ENCODE measurements at places on chromosomes 12 and 14. TPM values are rescaled to one million over a fixed set of nuclear protein-coding genes. Genes with fewer than 3 reads are reported as not detected.

Gene RASSF9
- 6.4 TPM for total RNA-seq

Gene P2RX7
- total RNA-seq: 3.5 TPM

DNA sequence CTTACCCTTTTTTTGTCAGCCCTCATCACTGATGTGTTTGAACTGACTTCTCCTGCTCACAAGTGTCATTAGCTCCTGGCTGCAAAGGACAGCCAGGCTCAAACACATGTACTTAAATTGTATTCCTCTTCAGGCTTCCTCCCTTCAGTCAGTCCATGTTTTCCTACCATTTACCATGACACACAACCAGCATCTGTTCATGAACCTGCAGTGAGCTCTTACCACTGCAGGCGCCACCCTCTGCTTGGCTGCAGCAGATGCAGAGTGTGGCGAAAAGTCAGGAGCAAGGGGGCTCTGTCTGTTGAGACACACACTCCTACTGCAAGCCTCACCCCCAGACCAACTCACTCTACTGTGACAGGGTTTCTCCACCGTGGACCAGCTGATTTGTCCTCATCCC lies 70.2 kb downstream of the TSPAN11 start:
- H3K27ac ChIP-seq: no peak overlapping the region
- H3K27me3 ChIP-seq: no peaks in the 10 kb centered on the region
- no peak overlapping the region for H3K4me3 ChIP-seq
- no peaks in the 10 kb centered on the region for H3K4me1 ChIP-seq
- H3K36me3 ChIP-seq: no peaks in the 10 kb centered on the region
- DNase-seq: no peak

- no peaks in the 10 kb centered on the region for H3K4me1 ChIP-seq
- no peak overlapping the region for H3K4me3 ChIP-seq
These were observed 298.1 kb upstream of the FOXG1 start for GRCh38 chr14:28468191-28469151.

GRCh38 chr12:3552726-3553045 lies 61.7 kb downstream of the PRMT8 start:
- no peak for DNase-seq
- no peaks in the 10 kb centered on the region for H3K36me3 ChIP-seq
- no peak overlapping the region for H3K27ac ChIP-seq
- H3K4me1 ChIP-seq: no peaks in the 10 kb centered on the region
- no peaks in the 10 kb centered on the region for H3K27me3 ChIP-seq

Data from uterus (tissue), 4 donors.